Hepatocyte (in vitro differentiated cells): ENCODE measurements at places on chromosomes 12 and 14.
A peak's percentile ranks its signal among the peaks of the same experiment; 100 is the strongest.

GRCh38 chr12:48004053-48004941 lies at the start of gene COL2A1:
Gene COL2A1, minus strand, starts transcription at chr12:48004476. Its CDS starts 155 bp downstream, at chr12:48004321.
- peak within 1 kb of the TSS; percentile 28 for H3K4me3 ChIP-seq
- peaks cover 29% of the 10 kb centered on the region for H3K4me1 ChIP-seq
- peak; percentile 55 for DNase-seq
- peak within 1 kb of the TSS; percentile 31 for H3K27ac ChIP-seq
- H3K27me3 ChIP-seq: peaks cover 42% of the 10 kb centered on the region

- H3K27me3 ChIP-seq: no peaks in the 10 kb centered on the region
- DNase-seq: no peak
- no peaks in the 10 kb centered on the region for H3K36me3 ChIP-seq
- H3K4me3 ChIP-seq: no peak overlapping the region
Observed at GRCh38 chr12:22656376-22656775, 31.4 kb downstream of the ETNK1 start.

DNA sequence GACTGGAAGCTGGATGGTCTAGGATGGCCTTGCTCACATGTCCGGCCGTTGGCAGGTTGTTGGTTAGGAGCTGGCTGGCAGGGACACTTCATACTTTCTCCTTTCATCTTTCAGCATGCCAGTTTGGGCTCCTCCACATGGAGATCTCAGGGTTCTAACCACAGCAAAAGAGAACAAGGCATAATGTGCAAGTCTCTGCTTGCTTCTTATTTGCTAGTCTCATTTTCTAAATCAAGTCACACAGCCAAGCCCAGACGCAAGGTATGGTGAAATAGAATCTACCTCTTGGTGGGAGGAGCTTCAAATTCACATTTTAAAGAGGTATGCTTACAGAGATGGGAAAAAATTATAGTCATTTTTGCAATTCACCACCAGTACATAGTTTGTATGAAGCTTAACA lies 69.1 kb upstream of the NAP1L1 start:
- no peaks in the 10 kb centered on the region for H3K27me3 ChIP-seq
- H3K27ac ChIP-seq: no peak overlapping the region
- no peaks in the 10 kb centered on the region for H3K4me1 ChIP-seq
- DNase-seq: no peak
- H3K4me3 ChIP-seq: no peak overlapping the region

DNA sequence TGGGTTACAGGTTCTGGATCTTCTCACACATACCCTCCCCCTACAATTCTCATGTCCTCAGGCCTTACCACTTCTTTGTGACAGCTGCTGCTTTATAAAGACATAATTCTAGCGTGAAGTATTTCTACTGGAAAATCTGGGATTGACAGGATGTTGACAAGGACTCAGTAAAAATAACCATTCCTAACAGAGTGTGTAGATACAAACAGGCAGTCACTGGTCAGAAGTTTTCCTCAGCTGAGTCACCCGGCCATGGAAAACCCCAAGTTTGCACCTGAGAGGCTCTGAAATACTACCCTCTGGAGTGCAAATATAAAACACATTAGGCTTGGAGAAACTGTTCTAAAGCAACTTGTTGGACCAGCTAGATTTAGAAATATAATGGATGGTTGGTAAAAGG lies 54.4 kb downstream of the SPPL3 start:
- H3K27ac ChIP-seq: peak overlapping the region; percentile 52
- no peaks in the 10 kb centered on the region for H3K4me1 ChIP-seq
- no peaks in the 10 kb centered on the region for H3K36me3 ChIP-seq
- H3K4me3 ChIP-seq: no peak overlapping the region
- peak; percentile 32 for DNase-seq

GRCh38 chr14:89617481-89618329 lies 200.7 kb upstream of the FOXN3 start:
- peak overlapping the region; percentile 48 for H3K4me3 ChIP-seq
- H3K36me3 ChIP-seq: no peaks in the 10 kb centered on the region
- DNase-seq: peak; percentile 35
- H3K27me3 ChIP-seq: no peaks in the 10 kb centered on the region

GRCh38 chr12:129184127-129184928 lies 331.1 kb downstream of the GLT1D1 start:
- no peak overlapping the region for H3K4me3 ChIP-seq
- DNase-seq: no peak
- H3K4me1 ChIP-seq: no peaks in the 10 kb centered on the region
- no peak overlapping the region for H3K27ac ChIP-seq

- no peak overlapping the region for H3K27ac ChIP-seq
- DNase-seq: no peak
- H3K36me3 ChIP-seq: no peaks in the 10 kb centered on the region
Observed at GRCh38 chr12:113167868-113168267, 17.4 kb downstream of the DDX54 start.

DNA sequence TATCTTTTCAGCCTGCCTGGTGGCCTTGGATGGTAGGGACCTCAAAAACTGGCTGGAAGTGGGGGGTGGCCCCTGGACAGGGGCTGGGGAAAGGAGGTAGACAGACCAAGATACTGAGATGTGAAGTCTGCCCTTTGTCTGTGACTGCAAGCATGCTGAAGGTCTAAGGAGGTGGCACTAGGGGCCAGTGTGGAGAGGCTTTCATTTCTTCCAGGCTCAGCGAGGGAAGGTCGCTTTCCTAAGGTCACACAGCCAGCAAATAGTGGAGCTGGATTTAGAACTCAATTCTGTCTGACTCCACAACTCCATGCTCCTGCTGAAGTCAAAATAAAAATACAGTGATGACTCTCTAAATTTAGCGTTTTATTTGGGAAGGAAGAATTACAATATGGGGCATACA lies 11.3 kb upstream of the PLBD2 start:
- H3K4me3 ChIP-seq: no peak overlapping the region
- no peaks in the 10 kb centered on the region for H3K27me3 ChIP-seq
- no peak for DNase-seq
- no peaks in the 10 kb centered on the region for H3K4me1 ChIP-seq
- no peaks in the 10 kb centered on the region for H3K36me3 ChIP-seq

GRCh38 chr12:87901457-87901856 lies 127.7 kb downstream of the C12orf50 start:
- no peaks in the 10 kb centered on the region for H3K4me1 ChIP-seq
- H3K27me3 ChIP-seq: no peaks in the 10 kb centered on the region
- DNase-seq: no peak
- no peak overlapping the region for H3K27ac ChIP-seq

DNA sequence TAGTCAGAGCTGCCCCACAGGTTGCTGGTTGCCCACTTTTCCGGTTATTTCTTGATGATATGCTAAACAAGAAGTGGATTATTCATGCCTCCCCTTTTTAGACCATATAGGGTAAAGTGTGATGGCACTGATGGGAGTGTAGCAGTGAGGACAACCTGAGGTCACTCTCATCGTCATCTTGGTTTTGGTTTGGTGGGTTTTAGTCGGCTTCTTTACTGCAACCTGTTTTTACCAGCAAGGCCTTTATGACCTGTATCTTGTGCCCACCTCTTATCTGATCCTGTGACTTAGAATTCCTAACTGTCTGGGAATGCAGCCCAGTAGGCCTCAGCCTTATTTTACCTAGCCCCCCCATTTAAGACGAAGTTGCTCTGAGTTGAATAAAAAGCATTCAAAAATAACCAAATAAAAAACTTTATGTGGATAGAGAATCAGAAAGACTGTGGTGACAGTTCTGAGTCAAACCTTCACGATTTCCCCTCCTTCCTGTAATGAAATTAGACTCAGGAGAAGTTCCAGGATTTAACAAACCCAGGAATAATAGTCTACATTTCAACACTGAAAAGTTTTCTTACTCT lies 144.2 kb downstream of the PAWR start:
- no peaks in the 10 kb centered on the region for H3K36me3 ChIP-seq
- no peak overlapping the region for H3K4me3 ChIP-seq
- no peaks in the 10 kb centered on the region for H3K27me3 ChIP-seq
- DNase-seq: no peak

DNA sequence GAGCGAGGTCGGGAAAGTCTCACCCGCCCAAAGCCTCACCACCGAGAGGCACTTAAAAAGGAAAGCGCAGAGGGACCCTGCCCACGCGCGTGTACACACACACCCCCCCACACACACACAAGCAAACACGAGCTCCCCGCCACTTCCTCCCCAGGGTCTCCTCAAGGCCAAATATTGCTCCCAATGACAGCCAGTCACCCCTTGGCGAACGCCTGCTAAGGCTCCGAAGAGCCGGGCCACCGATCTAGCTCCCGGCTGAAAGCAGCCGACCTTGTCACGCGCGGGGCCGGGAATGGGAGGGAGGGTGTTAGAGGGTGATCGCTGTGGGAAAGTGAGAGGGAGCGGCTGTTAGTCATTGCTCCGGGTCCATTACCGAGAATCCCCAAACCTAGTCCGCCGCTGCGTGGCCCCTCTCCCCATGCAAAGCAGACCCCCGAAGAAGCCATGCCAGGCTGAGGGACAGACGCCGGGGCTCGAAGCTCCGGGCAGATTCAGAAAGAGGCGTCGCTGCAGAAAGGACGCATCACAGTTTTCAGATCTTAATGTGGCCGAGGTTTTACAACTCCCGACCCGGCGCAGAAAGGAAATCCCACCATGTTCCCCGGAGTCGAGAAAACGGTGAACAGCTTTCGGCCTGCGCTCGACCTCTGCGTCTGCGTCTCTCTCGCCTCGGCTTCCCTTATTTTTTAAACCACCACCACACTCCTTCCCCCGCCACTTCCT lies 2.6 kb downstream of the BMP4 start:
- H3K36me3 ChIP-seq: no peaks in the 10 kb centered on the region
- H3K4me1 ChIP-seq: peaks cover 19% of the 10 kb centered on the region
- H3K4me3 ChIP-seq: peak overlapping the region; percentile 89
- DNase-seq: peak; percentile 74
- no peaks in the 10 kb centered on the region for H3K27me3 ChIP-seq

GRCh38 chr12:68163560-68164081 lies 4.1 kb upstream of the IFNG start:
- no peaks in the 10 kb centered on the region for H3K36me3 ChIP-seq
- no peak for DNase-seq
- H3K4me3 ChIP-seq: no peak overlapping the region
